ENCODE measurements at places on chromosomes 2 and 18. TPM values are rescaled to one million over a fixed set of nuclear protein-coding genes. Genes with fewer than 3 reads are reported as not detected.

DNA sequence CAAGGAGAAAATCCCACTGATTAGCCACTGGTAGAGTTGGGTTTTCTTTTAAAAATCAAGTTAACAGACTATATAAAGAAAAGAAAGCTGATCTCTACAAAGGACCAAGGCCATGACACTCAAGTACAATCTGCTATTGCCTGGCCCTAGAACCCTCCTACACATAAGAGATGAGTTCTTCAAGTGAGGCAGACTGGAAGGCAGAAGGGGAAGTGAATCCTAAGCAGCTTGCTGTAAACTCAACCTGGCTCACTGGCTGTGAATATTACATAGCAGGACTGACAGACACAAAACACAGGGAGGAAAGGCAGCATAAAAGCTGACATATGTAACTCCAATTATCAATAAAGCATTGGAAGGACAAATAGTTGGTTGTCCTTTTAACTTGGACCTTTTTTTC lies 65.4 kb downstream of the TRIP12 start:
- no peak for DNase-seq

- DNase-seq: peak; percentile 76
Measured at GRCh38 chr18:36772241-36772723, 56.5 kb downstream of the TPGS2 start.

DNA sequence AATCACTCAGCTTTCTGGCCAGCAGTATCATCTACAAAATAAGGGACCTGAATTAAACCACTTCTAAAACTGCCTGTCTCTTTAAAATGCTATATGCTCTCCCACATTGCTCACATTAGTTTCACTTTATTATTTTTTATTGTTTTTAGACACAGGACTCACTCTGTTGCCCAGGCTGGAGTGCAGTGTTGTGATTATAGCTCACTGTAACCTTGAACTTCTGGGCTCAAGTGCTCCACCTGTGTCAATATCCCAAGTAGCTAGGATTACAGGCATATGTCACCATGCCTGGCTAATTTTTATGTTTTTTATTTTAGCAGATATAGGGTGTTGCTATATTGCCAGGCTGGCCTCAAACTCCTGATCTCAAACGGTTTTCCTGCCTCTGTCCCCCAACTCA lies 591.3 kb upstream of the ZNF804A start:
- DNase-seq: no peak

Gene DPP10
- total RNA-seq: not detected

DNA sequence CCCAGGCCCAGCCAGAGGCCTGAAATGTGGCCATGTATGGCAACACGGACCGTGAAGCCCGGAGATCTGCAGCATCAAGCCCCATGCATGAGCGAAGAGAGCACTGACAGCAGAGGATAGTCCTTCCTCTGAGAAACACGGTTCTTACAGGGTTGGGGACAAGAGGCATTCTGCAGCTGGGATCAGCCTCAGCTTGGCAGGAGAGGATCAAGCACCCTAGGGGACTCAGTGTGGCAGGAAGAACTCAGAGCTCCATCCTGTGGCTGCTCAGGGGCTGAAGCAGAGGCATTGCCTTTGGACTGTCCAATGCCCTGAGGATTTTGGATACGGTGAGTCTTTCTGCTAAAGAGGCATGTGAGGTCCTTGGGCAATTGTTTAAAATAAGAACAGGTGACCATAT lies 368.7 kb downstream of the ZNF516 start:
- DNase-seq: no peak

Gene MAL
- not detected for total RNA-seq

- DNase-seq: no peak
Measured at GRCh38 chr18:10726198-10727068, 200.6 kb downstream of the NAPG start.

GRCh38 chr18:66838340-66838987 lies 234.6 kb upstream of the CDH19 start:
- no peak for DNase-seq

Gene TCF23
- not detected for total RNA-seq

DNA sequence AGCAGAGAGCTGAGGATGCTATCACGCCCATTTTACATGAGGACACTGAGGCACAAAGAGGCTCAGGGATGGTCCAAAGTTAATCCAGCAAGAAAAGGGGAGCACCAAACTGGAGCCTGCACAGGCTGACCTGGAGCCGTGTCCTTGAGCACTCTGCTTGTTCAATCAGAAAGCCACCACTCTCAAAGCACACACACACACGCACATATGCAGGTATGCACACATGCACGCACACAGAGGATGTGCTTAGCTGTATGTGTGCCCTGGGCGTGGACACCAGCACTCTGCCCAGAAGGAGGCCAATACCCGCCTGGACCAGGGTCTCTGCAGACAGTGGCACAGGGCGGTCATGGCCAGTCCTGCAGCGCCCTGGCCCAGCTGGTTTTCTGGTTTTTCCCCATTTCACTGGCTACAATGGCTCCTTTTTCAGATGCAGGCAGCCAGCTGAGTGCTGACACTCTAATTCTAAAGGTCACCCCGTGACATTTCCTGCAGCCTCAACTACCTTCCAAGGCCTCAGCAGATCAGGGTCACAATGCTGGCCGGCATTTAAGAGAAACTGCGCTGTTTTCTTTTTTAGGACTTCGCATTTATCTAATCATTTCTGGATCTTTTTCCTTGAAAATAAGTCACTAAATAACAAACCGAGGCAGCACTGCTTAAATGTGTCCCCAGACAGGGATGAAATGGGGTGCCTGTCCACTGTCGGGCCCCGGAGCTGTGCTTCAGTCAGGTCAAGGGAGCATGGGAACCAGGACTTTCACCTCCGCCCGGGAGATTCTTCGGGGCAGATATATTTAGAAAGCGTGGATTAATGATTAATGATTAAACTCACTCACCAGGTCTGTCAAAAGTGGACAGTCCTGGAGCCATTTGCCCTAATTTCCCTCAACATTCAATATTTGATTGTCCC lies 104.5 kb downstream of the HDAC4 start:
- DNase-seq: no peak

- no peak for DNase-seq
Measured at GRCh38 chr2:152411154-152411553, 76.2 kb downstream of the FMNL2 start.

GRCh38 chr18:36543991-36544725 lies 246.6 kb downstream of the FHOD3 start:
- DNase-seq: no peak

DNA sequence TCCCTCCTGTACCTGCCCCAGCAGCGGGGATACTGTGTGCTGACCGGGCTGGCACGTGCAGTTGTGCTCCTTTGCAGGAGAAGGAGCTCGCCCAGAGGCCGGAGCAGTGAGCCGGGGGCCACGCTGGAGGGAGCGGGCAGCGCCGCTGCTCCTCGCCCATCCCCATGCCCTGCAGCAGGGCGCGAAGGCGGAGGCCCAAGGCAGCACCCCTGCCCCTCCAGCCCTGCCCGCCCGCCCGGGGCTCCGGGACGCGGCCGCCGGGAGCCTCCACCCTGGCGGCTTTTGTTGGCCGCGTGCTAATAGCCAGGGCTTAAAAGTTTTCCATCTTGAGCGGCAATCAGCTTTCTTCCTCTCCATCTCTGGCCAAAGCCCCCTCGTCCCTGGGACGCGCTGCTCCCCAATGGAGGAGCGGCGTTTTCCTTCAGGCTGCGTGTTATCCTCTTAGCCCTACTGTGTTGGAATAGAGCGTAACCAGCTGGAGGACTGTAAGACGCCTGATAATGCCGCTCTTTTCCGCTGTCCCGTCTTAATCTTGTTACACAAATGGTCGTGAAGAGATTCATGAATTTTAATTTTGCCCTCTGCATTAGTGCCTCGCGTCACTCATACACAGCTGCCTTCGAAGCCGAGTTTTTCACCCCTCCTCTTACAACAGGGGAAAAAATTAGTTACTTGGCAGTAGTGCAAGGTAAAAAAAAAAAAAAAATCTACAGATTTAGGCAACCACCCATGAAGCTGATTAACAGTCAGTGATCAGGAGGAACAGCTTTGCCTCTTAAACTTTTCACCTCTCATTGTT lies 172.9 kb upstream of the SIX3 start:
- DNase-seq: no peak

- no peak for DNase-seq
Measured at GRCh38 chr2:118936306-118936705, 5.7 kb upstream of the MARCO start.

Gene DOK6
- not detected for total RNA-seq

Gene IL36A
- total RNA-seq: not detected

DNA sequence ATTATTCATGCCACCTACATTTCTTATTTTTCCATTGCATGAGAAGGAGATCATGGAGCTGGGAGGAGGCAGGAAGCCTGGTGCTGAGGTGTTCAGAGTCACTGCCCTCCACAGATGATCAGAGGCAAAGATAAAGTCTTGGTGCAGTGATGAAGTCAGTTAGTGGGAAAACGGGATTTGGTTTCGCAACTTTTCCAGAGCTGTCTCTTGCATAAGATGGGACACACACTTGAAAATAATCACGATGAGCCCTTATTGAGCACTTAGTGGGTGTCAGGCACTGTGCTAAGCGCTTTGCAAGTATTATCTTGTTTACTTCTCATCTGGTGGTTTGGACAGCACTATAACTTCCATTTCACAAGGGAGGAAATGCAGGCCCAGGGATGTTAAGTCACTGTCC lies 222.1 kb upstream of the SMAD2 start:
- DNase-seq: peak; percentile 17

Gene SERPINB10
- 1.6 TPM for total RNA-seq
